Progenitor cell of endocrine pancreas (in vitro differentiated cells): ENCODE measurements at places on chromosomes 4 and X. TPM values are rescaled to one million over a fixed set of nuclear protein-coding genes. Genes with fewer than 3 reads are reported as not detected.

Gene BMPR1B
- 21.1 and 23.2 TPM in 2 replicates for total RNA-seq

Gene NLGN4X
- total RNA-seq = 43.4 and 45.0 TPM in 2 replicates

Gene NIPAL1
- 17.6 and 21.1 TPM in 2 replicates for total RNA-seq

Gene IL13RA1
- total RNA-seq = 29.9 and 30.8 TPM in 2 replicates

Gene GYPE
- not detected in 2 replicates for total RNA-seq

Gene HTN3
- not detected in 2 replicates for total RNA-seq

DNA sequence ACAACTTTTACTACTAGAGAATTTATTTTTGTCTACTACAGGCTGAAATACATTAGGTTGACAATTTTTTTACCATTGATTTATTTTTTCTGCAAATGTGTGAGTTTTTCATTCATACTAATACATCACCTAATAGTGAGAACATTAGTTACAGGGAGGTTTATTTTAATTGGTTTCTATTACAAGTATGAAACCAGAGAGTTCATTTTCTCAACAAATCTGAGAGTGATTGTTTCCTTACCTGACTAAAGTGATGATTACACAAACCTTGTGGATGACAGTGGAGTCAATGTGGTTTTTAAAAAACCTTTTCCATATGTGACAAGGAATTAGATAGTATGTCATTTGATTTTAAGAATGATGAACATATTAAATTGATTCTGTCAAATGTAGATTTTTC lies 227.4 kb downstream of the PALLD start:
- DNase-seq = no peak

DNA sequence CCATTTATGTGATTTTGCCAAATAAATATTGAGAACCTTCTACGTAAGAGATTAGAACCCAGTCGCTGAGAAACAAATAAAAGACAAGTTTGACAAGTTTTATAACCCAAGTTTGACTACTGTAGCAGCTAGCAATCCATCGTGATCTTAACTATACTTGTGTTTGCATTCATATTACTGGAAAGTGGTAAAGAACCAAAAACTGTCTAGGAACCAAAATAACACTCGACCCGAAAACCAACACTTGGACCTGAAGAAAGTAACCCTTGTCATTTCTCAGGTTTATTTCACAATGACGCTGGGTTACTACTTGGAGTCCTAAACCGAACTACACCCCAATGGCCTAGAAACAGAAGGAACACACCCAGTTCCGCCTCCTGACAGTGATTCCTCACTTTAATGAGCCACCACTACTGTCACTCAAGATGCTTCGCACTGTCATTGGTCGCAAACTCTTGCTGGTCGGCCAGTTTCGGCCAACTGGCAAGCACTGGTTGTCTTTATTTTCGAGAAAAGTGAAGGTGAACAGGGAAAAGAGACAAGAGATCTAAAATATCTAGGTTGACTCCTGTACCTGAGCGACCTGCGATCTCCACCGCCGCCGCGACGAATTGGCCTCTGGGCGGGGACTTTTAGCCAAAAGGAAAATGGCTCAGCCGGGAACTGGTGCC lies 496 bp downstream of the FBXO8 start:
- no peak for DNase-seq

- DNase-seq = no peak
Observed at GRCh38 chr4:33649015-33649414, 2595.3 kb downstream of the ARAP2 start.

GRCh38 chr4:185846505-185847150 lies 34.6 kb upstream of the SORBS2 start:
- no peak for DNase-seq

DNA sequence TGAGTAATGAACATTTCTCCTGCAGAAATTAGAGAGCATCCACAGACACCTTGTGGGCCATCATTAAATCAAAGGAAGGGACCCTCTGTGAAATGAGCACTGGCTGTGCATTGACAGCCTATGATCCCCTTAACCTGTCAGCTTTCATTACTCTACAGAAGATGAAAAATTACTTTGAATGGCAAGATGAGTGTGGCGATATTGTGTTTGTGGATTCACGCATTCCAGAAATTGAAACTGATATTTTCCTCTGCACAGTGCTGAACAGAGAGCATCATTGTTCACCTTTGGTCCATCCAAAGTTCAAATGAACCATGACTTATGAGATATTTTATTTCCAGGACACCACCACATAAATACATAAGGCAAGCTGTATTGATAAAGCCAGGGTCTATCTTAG lies 374.8 kb upstream of the ANXA10 start:
- no peak for DNase-seq

GRCh38 chr4:142565771-142566170 lies 280.3 kb downstream of the INPP4B start:
- DNase-seq = no peak

DNA sequence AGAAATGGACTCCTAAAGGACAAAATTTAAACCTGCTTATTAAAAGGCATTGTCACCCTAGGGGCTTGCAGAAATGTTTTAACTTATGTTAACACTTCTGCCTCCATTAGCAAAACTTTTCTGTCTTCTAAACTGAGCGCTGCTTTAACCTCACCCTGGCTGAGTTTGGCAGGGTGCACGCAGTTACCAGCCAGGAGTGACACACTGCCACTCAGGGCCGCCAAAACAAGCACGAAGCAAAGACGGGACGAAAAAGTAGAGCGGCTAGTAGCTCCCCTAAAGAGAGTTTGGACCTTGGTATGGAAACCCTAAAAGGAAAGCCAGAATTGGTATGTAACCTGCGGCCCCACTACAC lies 23.8 kb upstream of the UVSSA start:
- DNase-seq = no peak

- no peak for DNase-seq
Observed at GRCh38 chr4:83782591-83782990, 246.7 kb downstream of the GPAT3 start.
